ENCODE measurements at places on chromosomes 1 and 21.

GRCh38 chr1:9191231-9191630 lies 43.3 kb upstream of the H6PD start:
- DNase-seq = no peak

DNA sequence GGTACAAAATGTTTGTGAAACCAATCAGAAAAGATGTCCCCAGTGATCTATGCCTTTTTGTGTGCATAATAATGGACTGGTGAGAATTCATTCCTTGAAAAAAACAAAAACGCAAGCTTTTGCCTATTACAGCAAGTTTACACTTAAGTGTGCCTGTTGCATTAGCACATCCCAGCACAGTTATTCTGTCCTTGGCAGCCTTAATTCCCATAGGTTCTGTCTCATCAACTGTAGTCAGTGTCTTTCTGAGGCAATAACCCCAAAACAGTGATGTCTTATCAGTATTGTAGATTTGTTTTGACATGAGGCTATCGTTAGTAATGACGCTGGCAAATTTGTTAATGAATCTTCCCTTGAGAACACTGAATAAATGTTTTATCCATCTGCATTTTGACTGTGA lies 109.9 kb upstream of the KCTD3 start:
- DNase-seq = no peak

DNA sequence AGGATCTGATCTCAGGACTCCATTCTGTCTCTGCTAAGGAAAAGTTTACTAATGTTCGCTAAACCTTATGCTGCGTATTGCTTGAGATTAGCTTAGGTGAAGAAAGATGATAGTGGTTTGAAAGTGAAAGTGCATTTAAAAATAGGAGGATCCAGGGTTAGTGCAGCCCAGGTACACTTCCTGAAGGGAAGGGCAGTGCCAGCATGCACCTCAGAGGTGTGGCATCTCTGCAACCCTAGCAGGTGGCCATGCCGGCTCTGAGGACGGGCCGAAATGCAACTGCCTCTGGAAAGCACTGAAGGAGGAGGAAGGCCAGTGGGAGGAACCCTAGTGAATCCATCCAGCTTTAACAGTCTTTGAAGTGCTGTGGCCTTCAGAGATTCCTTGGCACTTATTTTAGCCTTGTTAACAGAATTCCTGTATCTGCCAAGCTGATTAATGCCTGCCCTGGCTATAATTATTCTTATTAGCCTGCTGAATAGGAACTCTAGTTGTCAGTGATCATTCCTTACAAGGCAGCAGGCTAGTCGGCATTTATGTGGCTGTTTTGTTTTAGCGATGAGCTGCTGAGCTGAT lies 5.5 kb downstream of the PTGFRN start:
- DNase-seq = no peak

DNA sequence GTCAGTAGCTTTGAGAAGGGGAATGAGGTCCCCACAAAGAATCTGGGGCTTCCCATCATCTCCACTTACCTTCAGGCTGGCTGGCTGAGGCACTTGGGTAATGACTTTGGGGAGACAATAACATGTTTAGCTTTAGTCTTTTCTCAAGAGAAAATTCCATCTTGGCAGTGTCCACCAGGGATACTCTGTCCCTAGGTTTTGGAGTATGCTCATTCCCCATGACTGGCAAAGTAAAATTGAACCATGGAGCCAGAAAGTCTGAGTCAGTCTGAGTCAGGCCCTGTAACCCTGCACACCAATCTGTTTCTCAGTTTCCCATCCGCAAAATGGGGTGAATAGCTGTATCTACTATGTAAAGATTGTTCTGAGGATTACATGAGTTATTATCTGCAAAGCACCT lies 28.2 kb downstream of the RUNX1 start:
- DNase-seq = peak; percentile 22

- peak; percentile 99 for DNase-seq
Observed at GRCh38 chr1:240190881-240191401, 99.3 kb downstream of the FMN2 start.

- DNase-seq = no peak
Observed at GRCh38 chr1:246726881-246727280, 2.7 kb downstream of the SCCPDH start.

GRCh38 chr1:71667216-71667615 lies 586.4 kb upstream of the ZRANB2 start:
- no peak for DNase-seq

- DNase-seq = no peak
Observed at GRCh38 chr1:167747988-167748387, 26.2 kb downstream of the MPZL1 start.

GRCh38 chr1:10286244-10286643 lies 75.9 kb downstream of the KIF1B start:
- no peak for DNase-seq

DNA sequence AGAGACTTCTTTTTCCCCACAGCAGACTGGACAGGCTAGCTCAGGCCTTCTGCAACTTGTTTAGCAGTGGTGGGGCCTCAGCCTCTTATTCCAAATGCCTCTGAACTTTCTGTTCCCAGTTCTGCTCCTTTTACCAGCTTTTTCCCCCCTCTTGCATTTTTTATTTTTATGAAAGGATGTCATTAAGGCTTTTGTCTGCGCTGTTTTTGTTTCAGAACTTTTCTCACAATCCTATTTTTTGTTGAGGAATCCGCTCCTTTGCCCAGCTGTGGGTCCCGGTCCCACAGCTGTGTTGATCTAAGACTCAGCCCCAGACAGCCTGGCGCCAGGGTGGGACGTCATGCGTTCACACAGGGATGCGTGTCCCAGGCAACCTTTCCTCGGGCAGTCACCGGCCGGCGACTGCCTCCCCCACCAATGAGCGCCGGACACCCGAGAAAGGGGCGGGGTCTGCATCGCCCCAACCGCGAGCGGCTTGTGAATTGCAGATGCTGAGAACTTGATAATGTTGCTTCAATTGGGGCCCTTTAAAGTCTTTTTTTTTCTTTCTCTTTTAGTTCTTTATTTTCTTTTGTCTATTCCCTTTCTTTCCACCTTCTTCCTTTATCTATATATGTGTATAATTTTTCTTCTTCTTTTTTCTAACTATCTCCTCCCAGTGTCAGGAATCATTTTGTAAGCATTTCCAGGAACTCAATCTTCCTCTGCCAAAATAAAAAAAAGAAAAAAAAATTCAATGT lies 3.0 kb upstream of the ID3 start:
- peak; percentile 89 for DNase-seq

GRCh38 chr21:45502600-45502999 lies 39.6 kb downstream of the SLC19A1 start:
- DNase-seq = no peak

- peak; percentile 80 for DNase-seq
Observed at GRCh38 chr1:228141226-228142044, 1.4 kb downstream of the GUK1 start.

DNA sequence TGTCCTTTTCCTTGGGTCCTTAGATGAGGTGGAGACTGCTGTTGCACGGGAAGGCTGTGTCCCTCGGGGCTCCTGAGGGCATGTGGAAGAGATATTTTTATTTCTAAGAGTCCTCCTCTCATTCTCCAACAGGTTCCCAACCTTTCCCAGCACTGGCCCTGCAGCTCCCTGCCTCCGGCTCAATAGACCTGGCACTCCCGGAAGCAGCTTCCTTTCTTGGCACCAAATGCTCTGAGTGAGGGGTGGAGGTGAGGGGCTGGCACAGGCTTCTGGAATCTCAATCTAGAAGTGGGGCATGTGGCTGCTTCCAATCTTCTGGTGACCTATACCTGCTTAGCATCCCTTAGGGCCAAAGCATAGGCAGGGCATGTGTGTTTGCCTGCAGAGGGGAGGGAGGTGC lies 4.5 kb downstream of the ETV3L start:
- no peak for DNase-seq

- no peak for DNase-seq
Observed at GRCh38 chr1:168054117-168054516, 82.6 kb downstream of the GPR161 start.

- DNase-seq = no peak
Observed at GRCh38 chr1:181712711-181713110, 229.4 kb downstream of the CACNA1E start.

DNA sequence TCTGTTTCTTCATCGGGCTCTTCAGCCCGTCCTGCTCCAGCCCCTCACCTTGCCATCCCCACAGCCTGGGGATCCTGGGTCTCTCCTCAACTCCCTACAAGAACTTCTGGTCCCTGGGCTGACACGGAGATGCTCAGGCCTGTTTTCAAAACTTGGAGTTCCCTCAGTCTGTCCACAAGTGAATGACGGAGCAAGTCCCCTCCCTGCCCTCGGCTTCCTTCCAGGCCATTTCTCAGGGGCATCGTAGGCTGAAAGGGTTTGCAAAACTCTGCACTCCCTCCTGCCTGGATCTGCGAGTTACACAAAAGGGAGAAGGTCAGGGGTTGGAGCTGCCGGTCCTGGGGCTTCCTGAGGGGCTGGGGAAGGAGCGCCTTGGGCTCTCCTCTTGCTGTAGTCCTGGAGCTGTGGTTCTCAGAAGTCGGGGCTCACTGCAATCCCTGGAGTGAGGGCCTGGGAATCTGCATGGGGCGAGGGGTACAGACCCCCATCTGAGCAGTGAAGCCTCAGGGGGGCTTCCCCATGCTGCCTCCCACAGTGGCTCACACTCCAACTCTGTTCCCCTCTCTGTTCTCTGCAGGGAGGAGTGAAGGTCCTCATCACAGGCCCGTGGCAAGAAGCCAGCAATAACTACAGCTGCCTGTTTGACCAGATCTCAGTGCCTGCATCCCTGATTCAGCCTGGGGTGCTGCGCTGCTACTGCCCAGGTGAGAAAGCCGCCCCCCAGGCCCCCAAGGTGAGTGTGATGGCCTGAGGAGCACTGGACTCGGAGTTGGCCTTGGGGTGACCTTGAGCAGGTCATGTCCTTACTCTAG lies 100.6 kb upstream of the VAMP3 start:
- no peak for DNase-seq

DNA sequence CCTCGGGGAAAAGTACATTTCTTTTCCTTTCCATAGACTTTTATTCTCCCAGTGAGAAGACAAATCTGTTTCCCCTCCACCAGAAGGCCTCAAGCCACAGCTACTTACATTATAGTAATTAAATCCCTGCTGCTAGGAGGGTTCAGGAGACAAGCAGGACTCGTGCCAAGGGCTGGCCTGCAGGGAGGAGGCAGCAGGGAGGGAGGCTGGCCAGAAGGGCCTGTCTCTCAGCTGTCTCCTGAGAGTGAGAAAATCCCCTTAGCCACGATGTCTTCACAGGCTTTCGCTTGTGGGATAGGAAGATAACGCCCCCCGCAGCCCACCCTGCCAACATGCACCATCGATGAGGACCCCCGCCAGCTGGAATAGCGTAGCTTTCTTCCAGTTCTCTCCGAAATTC lies 14.0 kb downstream of the KCNN3 start:
- DNase-seq = no peak

GRCh38 chr21:41425954-41426675 lies at the start of gene MX1:
Gene MX1 (plus strand): TSS chr21:41426239. CDS start chr21:41432071, 5,832 bp downstream.
- DNase-seq = peak; percentile 73

GRCh38 chr1:52706136-52706670 lies 8.1 kb upstream of the COA7 start:
- DNase-seq = no peak

DNA sequence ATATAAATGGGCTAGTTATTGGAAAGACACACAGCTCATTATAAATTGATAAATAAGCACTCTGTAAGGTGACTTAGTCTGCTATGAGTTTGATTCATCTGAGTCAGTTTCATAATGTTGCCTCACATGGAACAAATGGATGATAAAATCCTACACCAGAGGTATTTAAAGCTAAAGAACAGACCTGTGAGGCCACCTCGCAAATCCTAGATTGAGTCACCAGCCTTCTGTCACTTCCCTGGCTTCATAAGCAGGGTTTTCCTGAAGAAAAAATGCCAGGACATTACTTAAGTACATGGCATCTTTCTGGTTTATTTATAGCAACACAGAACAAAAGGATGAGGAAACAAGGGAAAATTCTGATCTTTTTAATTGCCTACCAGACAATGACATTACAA lies 18.4 kb downstream of the CD2 start:
- DNase-seq = no peak

GRCh38 chr1:29290414-29290985 lies 54.2 kb downstream of the PTPRU start:
- no peak for DNase-seq

DNA sequence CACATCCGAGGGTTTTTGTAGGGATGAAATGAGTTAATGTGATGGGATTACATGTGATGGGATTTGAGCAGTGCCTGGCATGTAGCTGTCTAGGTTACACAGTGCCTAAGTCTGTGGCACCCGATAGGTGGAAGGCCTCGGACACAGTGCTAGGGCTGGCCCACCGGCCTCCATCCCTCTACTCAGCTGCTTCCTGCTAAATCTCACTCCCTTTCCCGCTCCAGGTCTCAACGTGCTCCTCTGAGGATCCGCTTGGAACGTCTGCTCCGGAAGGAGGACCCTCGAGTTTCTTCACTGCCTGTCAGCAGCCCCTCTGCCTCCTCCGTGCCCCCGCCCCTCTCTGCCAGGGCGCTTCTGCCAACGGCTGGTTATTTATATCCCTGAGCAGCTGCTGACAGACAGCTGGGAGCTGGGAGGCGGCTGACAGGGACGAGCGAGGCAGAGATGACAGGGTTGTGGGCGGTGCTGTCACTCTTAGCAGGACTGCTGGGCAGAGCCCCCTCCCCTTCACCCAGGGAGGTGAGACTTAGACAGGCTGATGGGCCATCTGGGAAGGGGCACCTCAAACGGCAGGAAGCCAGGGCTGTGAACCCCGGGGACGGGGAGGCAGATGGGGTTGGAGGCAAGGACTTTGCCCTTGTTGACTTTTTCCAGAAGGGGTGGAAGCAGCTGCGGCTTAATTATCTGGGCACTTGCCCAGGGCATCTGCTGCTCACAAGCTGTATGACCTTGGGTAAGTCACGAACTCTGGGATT lies 26.6 kb upstream of the LRRN2 start:
- no peak for DNase-seq

- peak; percentile 29 for DNase-seq
Observed at GRCh38 chr1:222996310-222996975, 146.6 kb downstream of the TLR5 start.

DNA sequence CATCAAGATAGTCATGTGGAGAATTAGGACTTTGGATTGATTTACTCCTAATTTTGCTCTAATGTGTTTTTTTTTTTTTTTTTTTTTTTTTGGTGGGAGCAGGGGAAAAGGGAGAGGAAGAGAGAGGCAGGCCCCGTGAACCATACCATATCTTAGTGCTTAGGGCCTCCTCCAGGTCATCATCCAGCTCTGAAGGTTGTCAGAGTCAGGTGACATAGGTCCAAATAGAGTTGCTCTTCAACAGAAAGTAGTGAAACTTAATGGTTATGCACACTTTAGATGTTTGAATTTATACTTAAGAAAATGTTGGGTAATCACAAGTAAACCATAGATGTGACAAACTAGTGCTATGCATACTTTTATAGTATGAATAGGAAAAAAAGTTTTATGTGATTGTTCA lies 32.2 kb downstream of the CXADR start:
- DNase-seq = no peak

- DNase-seq = no peak
Observed at GRCh38 chr1:56591909-56592308, 12.5 kb upstream of the PLPP3 start.

DNA sequence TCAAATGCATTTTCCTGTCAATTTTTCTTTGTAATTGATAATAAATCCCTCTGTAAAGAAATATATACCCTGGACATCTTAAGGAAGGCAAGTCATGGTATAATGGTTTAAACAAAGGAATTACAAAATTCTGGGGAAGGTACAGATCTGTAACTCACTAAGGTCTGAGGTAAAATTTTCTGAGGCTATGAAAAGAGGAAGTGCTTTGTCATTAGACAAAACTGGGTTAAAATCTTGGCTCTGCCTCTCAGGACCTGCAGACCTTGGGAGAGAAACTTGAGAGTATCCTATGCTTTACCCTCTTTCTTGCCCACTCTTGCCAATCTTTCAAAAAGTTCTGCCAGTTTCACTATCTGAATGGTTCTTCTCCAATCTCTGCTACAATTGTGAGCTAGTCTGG lies 26.8 kb upstream of the BEND5 start:
- no peak for DNase-seq

- DNase-seq = no peak
Observed at GRCh38 chr1:67020304-67020703, 33.6 kb downstream of the SLC35D1 start.
